ENCODE measurements at places on chromosomes 7 and 10.

DNA sequence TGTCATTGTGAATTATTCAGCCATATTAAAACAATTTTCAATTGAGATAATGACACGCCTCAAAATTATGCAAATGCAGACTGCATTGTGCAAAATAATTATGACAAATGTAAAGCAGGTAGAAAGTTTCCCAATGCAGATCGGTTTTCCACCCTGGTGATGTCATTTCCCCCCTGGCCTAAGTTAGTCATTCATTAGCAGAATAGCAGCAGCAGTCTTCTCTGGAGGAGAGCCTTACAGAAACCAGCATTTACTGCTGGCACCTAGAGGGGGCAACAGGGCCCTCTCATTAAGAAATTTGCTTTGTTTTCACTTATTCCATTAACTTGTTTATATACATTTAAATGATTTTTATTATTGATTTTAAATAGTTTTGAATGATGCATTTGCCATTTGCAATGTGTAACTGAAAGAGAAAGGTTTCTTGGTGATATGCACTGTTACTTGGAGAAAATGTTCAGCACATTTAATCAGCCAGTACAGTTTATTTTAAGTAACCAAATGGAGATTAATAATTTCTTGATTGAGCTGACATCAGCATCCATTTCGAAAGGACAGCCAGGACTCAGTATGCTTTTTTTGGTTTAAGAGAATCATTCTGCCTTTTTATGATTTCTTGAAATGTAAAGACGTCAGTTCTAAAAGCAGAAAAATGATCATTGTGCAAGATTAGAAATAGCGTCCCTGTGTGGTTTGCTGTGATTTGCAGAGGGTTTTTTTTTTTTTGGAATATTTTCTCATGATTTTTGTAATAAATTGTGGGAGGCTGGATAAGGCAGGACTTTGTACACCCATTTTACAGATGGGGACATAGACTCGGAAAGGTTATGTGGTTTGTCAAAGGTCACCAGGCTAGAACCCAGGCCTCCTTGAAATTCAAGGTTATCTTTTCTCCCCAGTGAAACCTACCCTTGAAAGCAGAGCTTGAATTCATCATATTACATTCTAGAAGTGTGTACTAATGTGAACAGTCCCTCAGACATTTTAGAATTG is 3.5 kb downstream of the ARID5B start:
- no peak for DNase-seq

GRCh38 chr10:64112701-64113355 is 591.6 kb downstream of the REEP3 start:
- no peak for DNase-seq

GRCh38 chr10:127774766-127775559 is 38.0 kb downstream of the FOXI2 start:
- no peak for DNase-seq

- no peak for DNase-seq
Measured at GRCh38 chr10:89478739-89479654, 56.4 kb downstream of the SLC16A12 start.

DNA sequence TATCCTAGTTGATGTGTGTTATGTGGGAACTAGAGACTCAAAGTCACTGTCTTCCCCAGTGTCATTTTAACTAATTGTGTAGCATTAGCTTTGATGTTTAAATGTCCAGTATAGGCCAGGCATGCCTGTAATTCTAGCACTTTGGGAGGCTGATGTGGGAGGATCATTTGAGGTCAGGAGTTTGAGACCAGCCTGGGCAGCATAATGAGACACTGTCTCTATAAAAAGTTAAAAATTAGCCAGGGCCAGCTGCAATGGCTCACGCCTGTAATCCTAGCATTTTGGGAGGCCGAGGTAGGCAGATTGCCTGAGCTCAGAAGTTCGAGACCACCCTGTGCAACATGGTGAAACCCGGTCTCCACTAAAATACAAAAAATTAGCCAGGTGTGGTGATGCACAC is 24.4 kb downstream of the DDX50 start:
- DNase-seq: no peak

- DNase-seq: no peak
Measured at GRCh38 chr7:1706381-1706720, 36.3 kb downstream of the ELFN1 start.

DNA sequence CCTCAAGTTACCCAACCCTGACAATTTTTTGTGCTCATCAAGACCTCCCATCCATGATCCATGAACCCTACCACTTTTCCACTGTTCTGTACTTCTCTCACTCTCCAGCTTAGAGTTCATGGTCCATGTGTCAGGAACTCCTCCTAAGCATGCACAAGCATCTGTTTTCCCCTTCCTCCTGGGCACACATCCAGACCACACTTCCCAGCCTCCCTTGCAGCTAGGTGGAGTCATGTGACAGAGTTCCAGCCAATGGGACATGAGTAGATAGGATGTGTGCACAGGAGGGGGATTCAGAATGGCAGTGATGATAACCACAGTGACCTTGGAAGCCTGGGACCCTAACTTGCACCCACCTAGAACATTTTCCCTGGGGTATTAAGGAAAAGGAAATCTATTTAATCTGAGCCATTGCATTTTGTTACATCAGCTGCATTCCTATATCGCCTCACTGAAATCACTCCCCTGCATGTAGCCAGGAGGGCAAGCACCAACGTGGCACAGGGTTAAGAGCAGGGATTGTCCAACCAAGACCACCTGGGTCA is 9.6 kb upstream of the FRMPD2 start:
- no peak for DNase-seq

GRCh38 chr7:35556515-35557471 is 138.1 kb downstream of the HERPUD2 start:
- no peak for DNase-seq

GRCh38 chr7:117014673-117015133 is 61.4 kb downstream of the ST7 start:
- DNase-seq: no peak

DNA sequence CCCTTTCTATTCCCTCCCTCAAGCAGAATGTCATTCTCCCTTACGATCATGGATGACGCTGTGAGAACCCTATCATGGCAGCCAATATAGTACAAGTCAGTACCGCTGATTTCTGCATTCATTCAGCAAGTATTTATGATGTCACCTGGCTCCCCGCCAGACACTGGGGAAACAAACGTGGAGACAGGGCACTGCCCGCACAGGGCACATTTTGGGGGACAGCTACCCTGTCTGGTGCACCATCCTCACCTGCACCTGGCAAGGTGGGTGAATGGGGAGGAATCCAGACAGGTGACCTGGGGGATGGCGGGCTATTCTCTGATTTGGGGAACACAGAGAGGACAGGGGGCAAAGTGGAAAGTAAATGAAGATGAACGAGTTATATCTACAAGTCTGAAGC is 28.4 kb downstream of the MKI67 start:
- DNase-seq: no peak

DNA sequence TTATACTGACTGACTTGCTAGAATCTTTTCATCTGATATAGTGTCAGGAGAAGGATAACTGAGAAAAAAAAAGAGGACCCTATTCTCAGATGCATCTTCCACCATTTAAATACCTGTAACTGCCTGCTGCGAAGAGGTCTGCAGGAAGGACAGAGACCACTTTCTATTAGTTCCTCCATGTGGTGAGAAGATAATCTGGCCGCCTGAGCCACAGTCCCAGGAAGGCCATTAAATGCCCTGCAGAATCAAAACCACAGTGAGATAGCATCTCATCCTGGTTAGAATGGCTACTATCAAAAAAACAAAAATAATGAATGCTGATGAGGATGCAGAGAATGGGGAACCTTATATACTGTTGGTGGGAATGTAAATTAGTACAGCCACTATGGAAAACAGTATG is 19.9 kb upstream of the IFIT1B start:
- no peak for DNase-seq

- DNase-seq: no peak
Measured at GRCh38 chr7:98024075-98024474, 34.1 kb upstream of the OCM2 start.

DNA sequence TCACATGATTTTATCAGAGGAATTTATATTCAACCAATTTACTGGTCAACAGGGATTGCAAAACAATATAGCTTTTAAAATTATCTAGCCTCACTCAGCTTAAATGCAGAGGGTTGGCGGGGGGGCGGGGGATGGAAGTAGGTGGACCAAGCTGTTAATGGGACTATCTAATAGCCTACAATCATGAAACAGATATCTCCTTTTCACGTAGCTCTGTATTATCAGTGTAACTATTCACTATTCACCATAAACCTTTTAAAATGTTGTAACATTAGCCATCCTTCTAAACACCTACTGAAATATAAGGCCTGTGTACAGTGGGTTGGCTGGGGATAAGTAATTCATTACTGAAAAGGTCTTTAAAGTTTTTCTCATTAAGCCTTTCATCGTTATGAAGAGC is 56.2 kb downstream of the MINDY3 start:
- no peak for DNase-seq

- no peak for DNase-seq
Measured at GRCh38 chr7:45104844-45105587, 6.5 kb downstream of the TBRG4 start.

DNA sequence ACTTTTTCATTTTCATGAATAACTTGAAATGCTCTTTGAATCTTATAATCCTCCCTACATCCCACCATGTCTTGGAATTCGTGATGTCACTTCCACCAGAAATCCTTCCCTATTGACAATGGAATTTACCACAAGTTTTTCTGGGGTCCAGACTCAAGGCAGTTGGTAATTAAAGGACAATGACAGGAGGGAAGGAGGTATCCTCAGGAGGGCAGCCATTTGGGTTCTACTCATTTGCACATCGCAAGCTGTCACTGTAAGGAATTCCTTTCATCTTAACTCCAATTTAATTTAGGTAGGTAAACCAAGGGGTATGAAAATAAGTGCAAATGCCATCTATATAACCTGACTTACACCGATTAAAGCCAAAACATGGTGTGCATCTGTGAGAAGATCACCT is 21.9 kb downstream of the LRRC17 start:
- DNase-seq: no peak

DNA sequence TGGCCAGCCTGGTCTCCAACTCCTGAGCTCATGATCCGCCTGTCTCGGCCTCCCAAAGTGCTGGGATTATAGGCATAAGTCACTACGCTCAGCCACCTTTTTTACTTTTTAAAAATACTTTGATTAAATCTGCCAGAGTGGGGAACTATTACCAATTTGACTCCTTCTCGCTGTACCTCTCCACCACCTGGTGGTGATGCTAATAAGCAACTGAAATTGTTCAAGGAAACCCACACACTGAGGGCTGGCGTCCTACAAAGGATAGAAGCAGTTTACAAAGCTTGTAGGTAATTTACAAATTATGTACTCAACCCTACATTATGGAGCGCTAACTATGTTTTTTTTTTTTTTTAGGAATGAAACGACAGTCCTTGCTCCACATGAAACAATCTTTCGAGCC is 111.1 kb downstream of the CPED1 start:
- no peak for DNase-seq

- DNase-seq: no peak
Measured at GRCh38 chr7:27617651-27618381, 44.9 kb downstream of the HIBADH start.

GRCh38 chr10:560314-560992 is 129.0 kb downstream of the DIP2C start:
- DNase-seq: no peak

- no peak for DNase-seq
Measured at GRCh38 chr7:23017309-23017708, 3.4 kb upstream of the HYCC1 start.

- DNase-seq: no peak
Measured at GRCh38 chr7:100093498-100093897, 4.7 kb downstream of the COPS6 start.

DNA sequence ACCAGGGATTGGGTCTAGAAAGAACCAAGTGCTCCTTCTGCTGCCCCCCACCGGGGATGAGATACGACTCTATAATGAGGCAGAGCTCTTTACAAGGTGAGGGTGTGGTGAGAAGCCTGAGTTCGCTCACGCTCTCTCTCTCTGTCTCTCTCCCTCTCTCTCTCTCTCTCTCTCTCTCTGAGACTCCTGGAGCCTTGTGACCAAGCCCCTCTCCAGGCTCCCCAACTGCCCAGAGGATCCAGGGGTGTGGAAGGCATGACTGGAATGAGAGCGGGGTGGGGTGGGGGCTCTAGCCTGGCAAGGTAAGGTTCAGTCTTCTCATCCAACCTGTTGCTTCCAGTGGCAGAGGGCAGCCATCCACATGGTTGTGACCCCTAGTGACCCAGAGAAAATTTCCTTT is 3.1 kb upstream of the PTF1A start:
- DNase-seq: no peak

DNA sequence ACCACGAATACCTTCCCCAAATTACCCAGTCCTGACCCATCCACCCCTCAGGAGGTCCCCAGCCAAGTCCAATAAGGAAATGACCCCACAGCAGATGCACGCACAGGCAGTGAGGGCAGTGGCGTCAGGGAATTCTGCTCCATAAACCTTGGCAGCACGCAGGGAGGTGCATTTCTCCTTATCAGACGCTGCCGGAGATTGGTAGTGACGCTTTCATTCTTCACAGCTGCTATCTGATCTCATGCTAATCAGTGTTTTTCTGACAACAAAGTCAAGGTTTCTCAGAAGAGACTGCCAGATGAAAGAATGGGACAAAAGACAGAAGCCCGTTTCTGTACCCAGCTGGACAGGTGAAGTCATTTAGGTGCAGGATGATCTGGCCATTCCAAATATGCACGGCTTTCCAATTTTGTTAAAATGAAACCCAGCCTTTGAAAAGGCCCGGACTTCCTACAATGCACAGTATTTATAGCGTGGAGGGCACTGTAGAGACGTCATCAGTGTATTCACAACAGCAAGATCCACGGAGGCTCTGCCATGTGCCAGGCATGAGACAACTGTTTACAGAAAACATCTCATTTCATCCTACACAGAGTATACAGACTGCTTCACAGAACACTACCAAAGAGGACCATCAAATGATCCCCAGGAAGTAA is 35.3 kb downstream of the DIP2C start:
- DNase-seq: no peak

DNA sequence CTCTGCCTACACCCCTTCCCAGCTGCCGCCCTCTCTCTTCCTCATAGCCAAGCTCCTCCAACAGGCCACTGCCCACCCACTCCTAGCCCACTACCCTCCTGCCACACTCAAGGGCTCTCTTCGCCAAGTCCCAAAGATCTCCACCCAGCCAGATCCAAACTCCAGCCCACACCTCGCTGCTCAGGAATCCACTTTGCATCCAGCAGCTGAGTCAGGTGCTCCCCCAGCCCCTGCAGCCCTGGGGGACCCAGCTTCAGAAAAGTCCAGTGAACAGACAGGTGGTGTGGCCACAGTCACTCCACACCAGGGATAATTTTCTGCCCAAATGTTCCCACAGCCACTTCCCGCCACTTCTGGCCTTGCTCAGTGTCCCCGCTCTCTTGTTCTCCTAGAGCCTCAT is 10.9 kb downstream of the OGDHL start:
- no peak for DNase-seq

GRCh38 chr7:71637578-71637977 is 505.6 kb downstream of the GALNT17 start:
- no peak for DNase-seq

GRCh38 chr7:27173511-27173955 is 587 bp downstream of the HOXA10 start:
- DNase-seq: no peak

DNA sequence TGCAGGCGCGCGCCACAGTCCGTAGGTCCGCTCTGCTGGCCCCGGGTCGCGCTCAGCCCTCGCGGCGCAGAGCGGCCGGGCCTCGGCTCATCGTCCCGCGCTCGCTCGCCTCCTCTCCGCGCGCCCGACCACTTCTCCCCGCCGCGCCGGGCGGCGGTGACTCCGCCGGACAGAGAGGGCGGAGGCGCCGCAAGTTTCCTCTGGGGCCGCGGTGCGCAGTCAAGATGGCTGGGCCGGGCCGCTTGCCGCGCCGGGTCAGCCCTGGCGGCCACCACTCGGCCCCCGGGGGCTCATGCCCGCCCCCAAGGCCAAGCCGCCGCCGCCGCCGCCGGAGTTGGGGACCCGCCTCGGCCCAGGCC is 441 bp downstream of the FZD8 start:
- no peak for DNase-seq

- no peak for DNase-seq
Measured at GRCh38 chr7:158350166-158350900, 237.3 kb downstream of the PTPRN2 start.

Measured in stimulated activated effector memory CD8-positive, alpha-beta T cell treated with anti-CD3 and anti-CD28 coated beads, Interleukin-12 subunit alpha, Interleukin-12 subunit beta, amount 100 ng/mL, for 72 hours (primary cell).